M059J (cell line): ENCODE measurements at places on chromosomes 11 and 22. TPM values are rescaled to one million over a fixed set of nuclear protein-coding genes. Genes with fewer than 3 reads are reported as not detected.

GRCh38 chr11:11913395-11913794, 71.6 kb downstream of the USP47 start:
- DNase-seq, result no peak

PHF21B gene
- not detected in 2 replicates for total RNA-seq

GRCh38 chr22:43824724-43825420, 12.8 kb upstream of the EFCAB6 start:
- DNase-seq, result no peak

OR51I1 gene
- not detected in 2 replicates for total RNA-seq

DCDC1 gene
- total RNA-seq, result 0.34 and 0.66 TPM in 2 replicates

GRCh38 chr11:74577624-74578396, 14.6 kb upstream of the POLD3 start:
- DNase-seq, result no peak

GRCh38 chr22:47995264-47995627, 1232.8 kb downstream of the TBC1D22A start:
- DNase-seq, result no peak

GGTLC2 gene
- not detected in 2 replicates for total RNA-seq

- no peak for DNase-seq
Observed at GRCh38 chr22:42878561-42879305, 21.7 kb upstream of the ARFGAP3 start.

TM7SF2 gene
- 2.1 and 7.0 TPM in 2 replicates for total RNA-seq

- peak; percentile 60 for DNase-seq
Observed at GRCh38 chr11:78406568-78407196, 10.9 kb downstream of the GAB2 start.

DNA sequence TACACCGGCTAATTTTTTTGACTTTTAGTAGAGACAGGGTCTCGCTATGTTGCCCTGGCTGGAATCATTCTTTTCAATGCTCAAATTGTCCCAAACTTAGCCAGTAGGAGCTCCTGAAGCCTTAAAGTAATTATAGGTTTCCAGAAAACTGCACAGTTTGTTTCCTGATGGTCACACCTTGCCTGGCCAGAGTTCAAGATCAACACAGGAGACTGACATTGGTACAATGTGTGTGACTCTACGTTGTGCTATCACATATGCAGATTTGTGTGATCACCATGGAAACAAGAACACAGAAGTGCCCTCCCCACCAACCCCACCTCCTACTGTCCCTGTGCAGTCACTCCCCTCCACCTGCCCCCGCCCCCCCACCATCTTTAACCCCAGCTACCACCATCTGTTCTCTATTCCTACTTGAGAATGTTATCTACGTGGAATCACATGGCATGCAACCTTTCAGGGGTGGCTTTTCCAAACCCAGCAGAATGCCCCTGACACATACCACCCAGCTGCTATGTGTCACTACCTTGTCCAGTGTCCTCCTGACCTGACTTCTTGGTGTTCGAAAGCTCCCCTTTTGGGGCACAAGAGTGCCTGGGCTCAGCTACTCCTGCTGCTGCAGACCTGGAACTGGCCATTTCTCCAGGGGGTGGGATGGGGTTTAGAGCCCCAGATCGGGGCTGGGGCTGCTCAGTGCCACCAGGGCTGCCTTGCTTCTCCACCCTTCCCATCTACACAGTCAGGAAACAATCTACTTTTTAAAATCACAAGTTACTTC, 6.1 kb upstream of the NAP1L4 start:
- no peak for DNase-seq

PRG3 gene
- total RNA-seq, result not detected in 2 replicates

DNA sequence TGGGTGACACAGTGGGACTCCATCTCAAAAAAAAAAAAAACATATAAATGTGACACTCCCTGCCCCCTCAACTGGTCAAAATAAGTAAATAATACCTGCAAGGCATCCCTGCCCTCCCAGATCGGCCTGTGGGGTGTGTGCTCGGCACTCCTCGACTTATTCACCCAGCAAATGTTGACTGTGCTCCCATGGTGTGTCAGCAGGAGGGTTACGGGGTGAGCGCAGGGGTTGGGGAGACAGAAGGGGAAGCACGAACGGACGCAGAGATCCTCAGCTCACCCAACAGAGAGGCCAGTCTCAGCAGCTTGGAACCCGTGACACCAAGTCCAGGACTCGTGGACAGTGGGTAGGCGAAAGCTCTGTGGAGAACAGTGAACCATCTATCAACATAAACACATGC, 1.6 kb upstream of the ADM2 start:
- no peak for DNase-seq

- DNase-seq, result no peak
Observed at GRCh38 chr11:1194231-1194976, 28.5 kb upstream of the MUC5B start.

GRCh38 chr11:12433571-12434324, 56.4 kb downstream of the PARVA start:
- peak; percentile 78 for DNase-seq

- no peak for DNase-seq
Observed at GRCh38 chr11:27909386-27909785, 198.6 kb downstream of the KIF18A start.

SDHD gene
- 205 and 225 TPM in 2 replicates for total RNA-seq

VSIG10L2 gene
- total RNA-seq, result not detected in 2 replicates

GRCh38 chr11:70853770-70854108, 398.6 kb downstream of the SHANK2 start:
- DNase-seq, result no peak

DNA sequence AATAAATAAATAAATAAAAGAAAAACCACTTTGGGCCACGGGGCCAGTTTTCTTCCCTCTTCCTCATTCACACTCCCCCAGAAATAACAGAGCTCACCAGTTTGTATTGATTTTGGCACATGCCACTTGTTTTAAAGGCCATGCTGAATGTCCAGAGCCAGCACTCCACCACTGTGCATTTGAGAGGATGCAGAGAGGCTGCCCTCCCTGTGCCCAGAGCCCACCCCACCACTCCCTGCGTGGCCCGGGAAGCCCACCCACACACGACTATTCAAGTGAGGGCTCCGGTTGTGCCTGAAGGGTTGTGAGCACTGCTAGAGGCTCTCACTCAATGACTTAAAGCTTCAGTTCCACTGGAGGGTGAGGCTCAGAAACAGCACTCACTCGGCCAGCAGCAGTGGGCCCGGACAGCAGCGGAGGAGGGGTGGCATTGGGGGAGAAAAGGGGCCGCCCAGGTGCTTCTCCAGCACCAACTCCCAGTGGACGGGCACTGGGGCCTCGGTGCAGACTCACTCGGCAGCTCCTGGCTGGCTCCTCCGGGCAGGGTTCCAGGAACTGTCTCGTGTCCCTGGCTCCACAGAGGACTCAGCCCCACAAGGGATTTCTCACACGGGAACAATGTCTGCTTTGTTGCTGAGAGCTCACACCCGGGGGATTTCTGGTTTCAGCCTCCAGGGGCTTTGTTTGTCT, 112.7 kb downstream of the SHANK2 start:
- no peak for DNase-seq
